ENCODE measurements at places on chromosomes 7 and 10. TPM values are rescaled to one million over a fixed set of nuclear protein-coding genes. Genes with fewer than 3 reads are reported as not detected.

The PRPS1L1 gene
- total RNA-seq = not detected

The OR6B1 gene
- total RNA-seq = not detected

The DNAJC12 gene
- 0.92 TPM for total RNA-seq

The HMX2 gene
- total RNA-seq = not detected

The BAIAP2L1 gene
- 0.72 TPM for total RNA-seq

The OPN1SW gene
- not detected for total RNA-seq

The SLC16A12 gene
- total RNA-seq = not detected

The ARHGEF35 gene
- 5.6 TPM for total RNA-seq

The ARMC3 gene
- not detected for total RNA-seq

- no peaks in the 10 kb centered on the region for H3K27me3 ChIP-seq
- DNase-seq = no peak
- no peaks in the 10 kb centered on the region for H3K36me3 ChIP-seq
- H3K27ac ChIP-seq = no peak overlapping the region
- H3K4me1 ChIP-seq = no peaks in the 10 kb centered on the region
- no peak overlapping the region for H3K4me3 ChIP-seq
Measured at GRCh38 chr7:72078856-72079255, 333.3 kb downstream of the CALN1 start.

DNA sequence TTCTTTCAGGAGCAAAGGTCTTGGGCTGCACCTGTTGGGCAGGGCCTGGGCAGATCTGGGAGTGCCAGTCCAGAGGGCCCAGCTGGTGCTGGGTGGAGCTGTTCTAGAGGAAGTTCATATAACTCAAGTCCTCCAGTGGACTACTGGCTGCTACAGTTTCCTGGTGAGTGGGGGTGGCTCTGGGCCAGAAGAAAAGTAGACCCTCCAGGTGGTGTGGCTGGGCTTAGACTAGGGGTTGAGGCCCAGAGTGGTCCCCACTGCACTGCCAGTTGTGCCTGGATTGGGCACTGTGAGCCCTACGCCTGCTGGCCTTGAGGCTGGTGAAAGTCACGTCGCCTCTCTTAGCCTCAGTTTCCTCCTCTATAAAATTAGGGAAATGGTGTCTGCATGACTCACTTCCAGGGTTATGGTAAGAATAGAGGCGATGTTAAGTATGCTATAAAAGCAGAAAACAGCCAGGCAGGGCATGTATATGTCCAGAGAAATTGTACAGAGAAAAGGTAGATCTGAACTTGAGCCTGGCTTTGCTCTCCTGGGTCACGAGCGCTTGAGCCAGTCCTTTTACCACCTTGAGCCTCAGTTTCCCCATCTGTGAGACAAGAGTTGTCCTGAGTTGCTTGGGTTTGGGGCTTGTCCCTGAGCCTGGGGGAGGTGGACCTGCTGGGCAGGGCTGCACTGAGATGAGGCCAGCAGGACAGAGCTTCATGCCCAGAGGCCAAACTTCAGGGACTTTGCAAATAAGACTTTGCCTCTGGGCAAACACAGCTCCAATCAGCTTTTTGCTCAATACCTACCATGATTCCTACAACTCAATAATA is 3.8 kb upstream of the CLDN3 start:
- peaks cover 25% of the 10 kb centered on the region for H3K27me3 ChIP-seq
- H3K4me1 ChIP-seq = no peaks in the 10 kb centered on the region
- no peak overlapping the region for H3K4me3 ChIP-seq
- no peak overlapping the region for H3K27ac ChIP-seq
- no peak for DNase-seq

DNA sequence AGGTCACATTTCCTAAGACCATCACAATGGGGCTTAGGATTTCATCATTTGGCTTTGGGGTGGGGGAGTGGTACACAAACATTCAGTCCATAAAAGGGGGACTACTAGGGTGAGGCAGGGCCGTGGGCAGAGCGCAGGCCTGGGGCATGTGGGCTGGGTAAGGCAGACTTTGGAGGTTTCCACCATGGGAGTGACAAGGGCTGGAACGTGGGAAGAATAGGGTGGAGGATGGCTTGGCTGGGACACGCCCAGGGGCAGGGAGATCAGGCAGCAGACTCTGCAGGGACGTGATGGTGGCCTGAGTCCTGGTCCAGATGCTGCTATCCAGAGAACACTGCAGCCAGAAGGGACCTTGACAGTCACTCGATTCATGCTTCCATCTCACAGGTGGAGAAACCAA is 24.7 kb upstream of the CRHR2 start:
- H3K4me1 ChIP-seq = no peaks in the 10 kb centered on the region
- H3K27me3 ChIP-seq = no peaks in the 10 kb centered on the region
- no peak overlapping the region for H3K27ac ChIP-seq
- H3K36me3 ChIP-seq = no peaks in the 10 kb centered on the region
- H3K4me3 ChIP-seq = no peak overlapping the region

DNA sequence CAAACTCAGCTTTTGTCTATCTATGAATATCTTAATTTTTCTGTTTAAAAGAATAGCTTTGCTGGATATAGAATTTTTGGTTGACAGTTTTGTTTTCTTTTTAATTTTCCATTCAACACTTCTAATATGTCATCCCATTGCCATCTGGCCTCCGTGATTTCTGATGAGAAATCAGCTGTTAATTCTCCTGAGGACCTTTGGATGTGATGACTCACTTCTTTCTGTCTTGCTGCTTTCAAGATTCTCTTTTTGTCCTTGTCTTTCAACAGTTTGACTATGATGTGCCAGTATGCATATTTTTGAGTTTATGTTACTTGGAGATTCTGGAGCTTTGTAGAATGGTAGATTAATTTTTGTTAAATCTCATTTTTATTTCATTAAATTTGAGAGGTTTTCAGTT is 38.4 kb downstream of the ZNF518A start:
- H3K27ac ChIP-seq = no peak overlapping the region
- H3K4me1 ChIP-seq = no peaks in the 10 kb centered on the region
- no peak overlapping the region for H3K4me3 ChIP-seq
- H3K36me3 ChIP-seq = no peaks in the 10 kb centered on the region
- no peaks in the 10 kb centered on the region for H3K27me3 ChIP-seq

- H3K27ac ChIP-seq = no peak overlapping the region
- H3K4me3 ChIP-seq = no peak overlapping the region
- DNase-seq = no peak
- no peaks in the 10 kb centered on the region for H3K36me3 ChIP-seq
- no peaks in the 10 kb centered on the region for H3K27me3 ChIP-seq
- no peaks in the 10 kb centered on the region for H3K4me1 ChIP-seq
Measured at GRCh38 chr10:20962165-20962564, 65.1 kb upstream of the NEBL start.

DNA sequence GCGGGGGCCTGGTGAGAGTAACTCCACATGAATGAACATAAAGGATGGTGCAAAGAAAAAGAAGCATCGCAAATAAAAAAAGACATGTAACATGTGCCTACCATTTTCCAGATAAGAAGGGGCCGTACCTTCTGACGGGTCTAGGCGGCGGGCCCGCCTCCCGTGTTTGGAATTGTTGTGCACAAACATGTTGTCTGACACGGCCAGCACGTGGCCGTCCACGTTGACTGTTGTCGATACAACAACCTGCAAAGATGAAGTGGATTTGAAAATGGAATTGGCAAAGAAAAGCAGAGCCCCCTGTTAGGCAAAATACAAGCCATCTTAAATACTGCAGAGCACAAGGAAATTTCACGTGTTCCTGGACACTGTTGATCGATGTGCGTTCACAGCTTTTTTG is 90.7 kb downstream of the EBF3 start:
- no peak for DNase-seq
- no peaks in the 10 kb centered on the region for H3K4me1 ChIP-seq
- H3K27me3 ChIP-seq = peaks cover 11% of the 10 kb centered on the region
- H3K27ac ChIP-seq = no peak overlapping the region
- no peak overlapping the region for H3K4me3 ChIP-seq

GRCh38 chr10:6738112-6738768 is 158.2 kb upstream of the PRKCQ start:
- peaks cover 12% of the 10 kb centered on the region for H3K27me3 ChIP-seq
- DNase-seq = no peak
- H3K36me3 ChIP-seq = no peaks in the 10 kb centered on the region
- no peaks in the 10 kb centered on the region for H3K4me1 ChIP-seq
- no peak overlapping the region for H3K27ac ChIP-seq
- H3K4me3 ChIP-seq = no peak overlapping the region

DNA sequence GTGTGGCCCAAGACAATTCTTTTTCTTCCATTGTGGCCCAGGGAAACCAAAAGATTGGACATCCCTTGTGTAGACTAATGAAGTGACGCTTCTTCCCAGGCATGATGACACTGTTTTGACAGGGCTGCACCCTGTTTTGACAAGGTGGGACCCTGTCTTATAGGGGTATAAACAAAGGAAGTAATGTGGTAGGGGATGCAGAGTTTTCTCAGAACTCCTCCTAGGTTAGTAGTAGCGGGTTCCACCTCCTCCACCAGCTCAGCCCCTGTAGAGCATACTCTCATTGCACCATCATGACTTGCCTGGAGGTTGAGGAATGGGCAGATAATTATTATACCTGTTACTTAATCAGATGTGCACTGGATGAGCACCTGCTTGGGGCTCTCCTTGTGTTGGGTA is 123.1 kb downstream of the CCNY start:
- peaks cover 98% of the 10 kb centered on the region for H3K4me1 ChIP-seq
- H3K4me3 ChIP-seq = no peak overlapping the region
- no peaks in the 10 kb centered on the region for H3K27me3 ChIP-seq

DNA sequence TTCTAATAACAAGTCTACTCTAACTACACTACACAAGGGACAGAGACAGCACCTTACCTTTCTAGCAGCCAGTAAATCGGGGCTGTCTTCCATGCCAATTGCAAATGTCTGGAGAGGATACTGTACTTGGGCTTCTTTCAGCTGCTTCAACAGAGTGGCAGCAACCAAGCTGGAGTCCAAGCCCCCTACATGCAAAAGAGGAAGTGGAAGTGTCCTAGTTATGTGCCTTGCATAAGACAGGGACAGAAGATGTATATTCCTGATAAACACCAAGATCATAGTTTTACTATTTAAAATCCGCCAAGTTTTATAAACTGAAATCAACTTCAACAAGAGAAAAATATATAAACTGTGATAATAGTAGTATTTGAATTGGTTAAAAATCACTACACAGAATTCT is 14.0 kb downstream of the ASNS start:
- no peaks in the 10 kb centered on the region for H3K27me3 ChIP-seq
- no peaks in the 10 kb centered on the region for H3K4me1 ChIP-seq
- no peak for DNase-seq
- H3K36me3 ChIP-seq = peaks cover 16% of the 10 kb centered on the region
- no peak overlapping the region for H3K4me3 ChIP-seq

DNA sequence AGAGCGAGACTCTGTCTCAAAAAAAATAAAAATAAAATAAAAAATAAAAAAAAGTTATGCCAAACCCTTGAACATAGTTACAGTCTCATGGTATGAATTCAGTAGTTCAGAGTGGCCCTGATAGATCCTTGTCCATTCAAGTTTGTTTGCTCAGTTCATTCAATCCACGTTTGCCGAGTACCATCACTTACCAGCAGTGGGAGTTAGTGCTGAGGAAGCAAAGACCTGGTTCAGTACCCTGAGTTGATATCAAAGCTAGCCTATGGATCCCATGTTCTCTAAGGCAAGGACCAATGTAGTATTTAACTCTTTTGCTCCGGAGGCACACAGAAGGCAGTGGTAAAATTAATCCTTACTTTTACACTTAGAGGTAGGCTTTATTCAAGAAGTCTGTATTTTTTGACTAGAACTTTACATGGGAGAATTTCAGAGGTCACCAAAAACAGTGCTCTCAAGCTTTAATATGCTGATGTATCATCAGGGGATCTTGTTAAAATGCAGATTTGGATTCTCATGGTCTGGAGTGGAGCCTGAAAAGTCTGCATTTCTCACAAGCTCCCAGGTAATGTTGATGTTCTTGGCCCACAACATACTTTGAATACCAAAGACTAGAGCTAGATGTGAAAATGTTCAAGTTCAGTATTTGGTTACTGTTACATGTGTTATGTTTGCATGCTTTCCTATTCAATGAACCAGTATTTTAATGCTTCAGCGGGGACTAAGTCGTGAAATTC is 38.1 kb upstream of the HBP1 start:
- H3K4me3 ChIP-seq = no peak overlapping the region
- no peak overlapping the region for H3K27ac ChIP-seq
- DNase-seq = no peak
- no peaks in the 10 kb centered on the region for H3K27me3 ChIP-seq
- peaks cover 7% of the 10 kb centered on the region for H3K4me1 ChIP-seq

DNA sequence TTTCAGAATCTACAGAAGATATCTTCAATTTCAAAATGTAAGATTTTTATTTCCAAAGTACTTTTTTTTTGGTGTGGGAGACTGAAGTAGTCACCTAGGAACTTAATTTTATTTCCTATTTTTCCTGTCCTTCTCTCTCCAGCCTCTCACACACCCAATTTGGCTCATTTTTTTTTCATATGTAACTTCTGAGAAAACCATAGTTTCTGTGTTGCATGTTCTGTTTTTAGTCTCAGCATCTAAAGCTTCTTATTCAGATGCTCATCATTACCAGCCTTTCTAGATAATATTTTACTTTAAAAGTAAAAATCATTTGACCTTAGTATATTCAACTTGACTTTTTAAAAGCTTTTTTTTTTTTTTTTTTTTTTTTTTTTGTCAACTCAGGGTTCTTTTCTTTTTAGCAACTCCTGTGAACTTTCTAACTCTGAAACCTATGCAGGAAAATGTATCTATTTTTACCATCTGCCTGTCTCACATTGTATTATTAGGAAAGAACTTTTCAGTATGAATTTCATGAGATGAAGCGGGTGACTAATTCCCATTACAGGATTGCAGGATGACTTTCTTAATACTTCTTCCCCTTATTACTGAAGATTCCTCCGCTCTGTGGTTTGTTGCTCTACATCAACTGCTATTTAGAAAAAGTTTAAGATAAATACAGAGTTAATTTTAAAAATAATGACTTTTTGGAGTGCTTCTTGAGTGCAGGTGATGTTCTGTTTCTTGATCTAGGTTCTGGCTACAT is 73.6 kb upstream of the LSM8 start:
- H3K4me3 ChIP-seq = no peak overlapping the region
- H3K27me3 ChIP-seq = no peaks in the 10 kb centered on the region
- H3K4me1 ChIP-seq = no peaks in the 10 kb centered on the region
- H3K36me3 ChIP-seq = no peaks in the 10 kb centered on the region
- H3K27ac ChIP-seq = no peak overlapping the region
- no peak for DNase-seq

GRCh38 chr10:78307576-78307975 is 273.9 kb downstream of the RPS24 start:
- DNase-seq = no peak
- no peaks in the 10 kb centered on the region for H3K27me3 ChIP-seq
- H3K36me3 ChIP-seq = no peaks in the 10 kb centered on the region
- H3K4me1 ChIP-seq = peaks cover 12% of the 10 kb centered on the region

GRCh38 chr10:76738991-76739390 is 898.6 kb downstream of the KCNMA1 start:
- DNase-seq = no peak
- H3K27ac ChIP-seq = no peak overlapping the region
- no peaks in the 10 kb centered on the region for H3K27me3 ChIP-seq
- H3K4me1 ChIP-seq = no peaks in the 10 kb centered on the region
- H3K36me3 ChIP-seq = no peaks in the 10 kb centered on the region

- no peaks in the 10 kb centered on the region for H3K27me3 ChIP-seq
- no peaks in the 10 kb centered on the region for H3K4me1 ChIP-seq
- H3K4me3 ChIP-seq = no peak overlapping the region
- H3K27ac ChIP-seq = no peak overlapping the region
- H3K36me3 ChIP-seq = no peaks in the 10 kb centered on the region
Measured at GRCh38 chr7:40531956-40532355, 397.2 kb downstream of the SUGCT start.

Measured in spleen (tissue), 13 donors.